Stimulated activated CD4-positive, alpha-beta T cell treated with anti-CD3 and anti-CD28 coated beads, TNF-alpha, amount 100 ng/mL, for 4 hours (primary cell): ENCODE measurements at places on chromosomes 1 and 21.
A peak's percentile ranks its signal among the peaks of the same experiment; 100 is the strongest.

DNA sequence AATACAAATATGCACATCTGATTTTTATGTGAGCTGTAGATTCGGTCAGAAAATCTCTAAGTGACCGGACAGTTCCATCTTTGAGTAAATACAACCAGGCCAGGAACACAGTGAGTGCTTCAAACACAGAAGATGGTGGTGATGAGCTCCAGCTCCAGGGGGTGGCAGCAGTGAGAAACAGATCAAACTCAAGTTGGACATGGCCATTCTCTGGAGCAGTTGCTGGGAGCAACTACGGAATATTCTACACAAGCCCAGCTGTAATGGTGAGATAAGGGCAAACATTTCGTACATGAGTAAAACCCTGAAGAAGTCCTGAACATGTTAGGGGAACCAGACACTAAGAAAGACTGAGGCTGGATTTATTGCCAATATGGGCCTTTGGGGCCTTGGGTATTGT is 100.7 kb downstream of the BARHL2 start:
- DNase-seq = no peak

GRCh38 chr1:41493117-41493536 is 8.6 kb upstream of the EDN2 start:
- DNase-seq = no peak

- DNase-seq = no peak
Measured at GRCh38 chr1:240500647-240501046, 111.3 kb downstream of the GREM2 start.

- peak; percentile 80 for DNase-seq
Measured at GRCh38 chr1:161038523-161039153, at the start of gene TSTD1. Gene TSTD1, minus strand, starts transcription at chr1:161038964. Its CDS starts 75 bp downstream, at chr1:161038889.
